Glutamatergic neuron (in vitro differentiated cells): ENCODE measurements at places on chromosomes 5 and 9.
A peak's percentile ranks its signal among the peaks of the same experiment; 100 is the strongest.

- peak; percentile 15 for DNase-seq
Observed at GRCh38 chr9:129406278-129407225, 214.3 kb downstream of the C9orf50 start.

DNA sequence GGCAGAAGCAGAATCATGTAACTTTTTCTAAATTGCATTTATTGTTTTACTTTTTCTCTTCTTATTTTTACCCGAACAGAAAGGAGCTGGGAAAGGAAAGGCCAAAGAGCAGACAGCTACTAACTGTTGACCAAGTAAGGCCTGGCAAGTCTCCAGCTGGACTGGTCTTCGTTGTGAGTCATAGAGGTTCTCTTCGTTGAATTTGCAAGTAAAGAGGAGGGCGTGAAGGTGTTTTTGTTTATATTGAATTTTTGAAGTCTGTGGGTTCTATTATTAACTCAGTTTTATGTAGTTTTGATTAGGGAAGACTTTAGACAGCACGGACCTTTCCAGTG is 416.5 kb upstream of the CCNH start:
- DNase-seq, result no peak

DNA sequence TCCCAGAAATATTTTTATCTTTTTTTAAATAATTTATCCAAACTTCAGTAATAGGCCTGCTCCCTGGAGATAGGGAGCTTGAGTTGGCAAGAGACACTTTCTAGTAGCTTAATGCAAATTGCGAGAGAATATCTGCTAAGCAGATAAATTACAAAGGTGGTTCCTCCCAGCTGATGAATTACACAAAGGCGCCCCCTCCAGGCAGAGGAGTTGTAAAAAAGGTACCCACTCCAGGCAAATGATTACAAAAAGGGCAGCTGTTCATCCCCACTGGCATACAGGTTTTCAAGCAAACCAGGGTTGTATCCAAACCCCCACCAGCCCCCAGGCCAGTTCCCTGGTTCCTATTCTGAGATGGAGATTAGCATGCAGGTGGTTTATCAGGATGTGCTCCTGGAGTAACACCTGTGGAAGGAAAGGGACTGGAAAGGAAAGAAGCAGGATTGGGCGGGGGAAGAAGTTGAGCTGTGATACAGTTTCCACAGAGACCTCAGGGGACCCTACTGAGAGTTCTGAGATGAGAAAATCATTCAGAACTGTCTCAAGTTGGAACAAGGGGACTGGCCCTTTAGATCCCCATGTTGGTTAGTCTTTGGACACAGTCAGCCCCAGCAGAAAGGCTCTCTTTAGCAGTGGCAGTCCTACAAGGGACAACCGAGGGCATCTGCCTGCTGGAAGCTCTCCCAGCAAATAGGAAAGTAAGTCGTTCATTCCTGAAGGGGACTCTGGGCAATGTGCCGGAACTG is 25.5 kb downstream of the ESM1 start:
- peak; percentile 32 for DNase-seq

GRCh38 chr5:159660401-159660800 is 255.9 kb upstream of the ADRA1B start:
- no peak for DNase-seq

DNA sequence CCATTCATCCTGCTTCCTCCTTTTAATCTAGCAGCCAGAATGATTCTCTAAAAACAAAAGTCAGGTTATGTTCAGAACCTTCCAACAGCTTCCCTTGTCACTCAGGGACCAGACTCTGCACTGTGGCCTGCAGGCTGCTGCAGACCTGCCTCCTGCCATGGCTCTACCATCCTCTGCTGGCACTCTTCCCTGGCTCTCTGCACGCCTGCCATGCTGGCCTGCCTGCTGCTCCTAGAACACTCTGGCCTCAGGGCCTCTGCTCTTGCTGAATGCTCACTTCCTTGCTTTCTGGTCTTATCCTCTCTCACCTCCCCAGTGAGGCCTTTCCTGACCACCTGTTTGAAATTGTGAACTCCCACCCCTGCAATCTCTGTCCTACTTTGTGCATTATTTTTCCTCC is 149.4 kb downstream of the CD180 start:
- no peak for DNase-seq

DNA sequence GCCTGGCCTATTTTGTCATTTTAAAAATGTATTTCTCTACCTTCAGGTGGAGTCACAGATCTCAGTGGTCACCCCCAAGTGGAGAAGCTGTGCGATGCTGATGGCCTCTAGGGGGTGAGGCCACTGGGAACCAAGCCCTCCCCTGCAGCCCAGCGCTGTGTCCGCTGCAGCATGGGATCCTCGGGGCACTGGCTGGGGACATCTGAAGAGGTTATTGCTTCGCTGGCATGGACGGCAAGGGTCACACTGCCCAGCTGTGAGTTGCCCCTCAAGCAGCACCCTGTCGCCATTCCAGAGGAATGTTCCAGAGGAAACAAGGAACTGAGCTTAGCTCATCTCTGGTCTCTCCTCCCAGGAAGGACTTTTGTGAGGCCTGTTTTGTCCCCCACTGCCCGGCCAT is 119.6 kb upstream of the S1PR3 start:
- DNase-seq, result no peak

- peak; percentile 53 for DNase-seq
Observed at GRCh38 chr5:68187268-68188055, 28.1 kb upstream of the PIK3R1 start.

GRCh38 chr5:2914981-2915484 is 163.6 kb upstream of the IRX2 start:
- DNase-seq, result no peak
